ENCODE measurements at places on chromosomes 16 and 17.
A peak's percentile ranks its signal among the peaks of the same experiment; 100 is the strongest.

DNA sequence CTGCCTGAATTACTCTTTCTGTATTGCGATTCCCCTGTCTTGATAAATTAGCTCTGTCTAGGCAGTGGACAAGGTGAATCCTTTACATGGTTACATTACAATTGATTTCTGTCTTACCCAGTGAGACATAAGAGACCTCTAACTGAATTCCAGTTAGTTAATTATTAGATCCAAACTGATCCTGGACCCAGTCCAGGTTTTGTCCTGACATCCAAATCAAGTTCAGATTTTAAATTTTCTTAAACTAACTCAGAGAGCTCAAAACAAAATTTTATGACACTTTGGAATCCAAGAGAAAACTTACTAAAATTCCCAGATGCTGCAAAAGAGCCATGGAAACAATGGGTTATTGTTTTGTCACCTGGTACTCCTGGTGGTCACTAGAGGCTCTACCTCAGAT is 2166.6 kb downstream of the TP53TG3F start:
- no peak for DNase-seq

GRCh38 chr16:50967827-50968612 is 183.1 kb downstream of the SALL1 start:
- peak; percentile 17 for DNase-seq

DNA sequence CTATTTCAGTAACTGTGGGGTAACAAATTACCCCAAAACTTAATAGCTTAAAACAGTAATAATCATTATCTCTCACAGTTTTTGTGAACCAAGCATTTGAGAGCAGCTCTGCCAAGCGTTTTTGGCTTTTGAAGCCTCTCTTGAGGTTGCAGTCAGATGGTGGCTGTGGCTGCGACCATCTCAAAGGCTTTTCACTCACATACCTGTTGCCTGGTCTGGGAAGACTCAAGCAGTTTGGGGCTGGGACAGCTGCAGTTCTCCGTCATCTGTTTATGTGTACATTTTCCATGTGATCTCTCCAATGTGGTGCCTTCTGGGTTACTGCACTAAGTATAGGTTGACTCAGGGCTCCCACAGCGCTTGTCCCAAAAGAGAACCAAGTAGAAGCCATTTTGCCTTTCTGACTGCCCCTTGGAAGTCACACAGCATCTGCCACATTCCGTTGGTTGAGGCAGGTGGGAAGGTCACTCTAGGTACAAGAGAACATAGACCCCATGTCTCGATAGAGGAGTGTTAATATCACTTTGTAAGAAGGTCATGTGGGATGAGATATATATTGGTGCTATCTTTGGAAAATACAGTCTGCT is 49.6 kb downstream of the LDHD start:
- DNase-seq = no peak

DNA sequence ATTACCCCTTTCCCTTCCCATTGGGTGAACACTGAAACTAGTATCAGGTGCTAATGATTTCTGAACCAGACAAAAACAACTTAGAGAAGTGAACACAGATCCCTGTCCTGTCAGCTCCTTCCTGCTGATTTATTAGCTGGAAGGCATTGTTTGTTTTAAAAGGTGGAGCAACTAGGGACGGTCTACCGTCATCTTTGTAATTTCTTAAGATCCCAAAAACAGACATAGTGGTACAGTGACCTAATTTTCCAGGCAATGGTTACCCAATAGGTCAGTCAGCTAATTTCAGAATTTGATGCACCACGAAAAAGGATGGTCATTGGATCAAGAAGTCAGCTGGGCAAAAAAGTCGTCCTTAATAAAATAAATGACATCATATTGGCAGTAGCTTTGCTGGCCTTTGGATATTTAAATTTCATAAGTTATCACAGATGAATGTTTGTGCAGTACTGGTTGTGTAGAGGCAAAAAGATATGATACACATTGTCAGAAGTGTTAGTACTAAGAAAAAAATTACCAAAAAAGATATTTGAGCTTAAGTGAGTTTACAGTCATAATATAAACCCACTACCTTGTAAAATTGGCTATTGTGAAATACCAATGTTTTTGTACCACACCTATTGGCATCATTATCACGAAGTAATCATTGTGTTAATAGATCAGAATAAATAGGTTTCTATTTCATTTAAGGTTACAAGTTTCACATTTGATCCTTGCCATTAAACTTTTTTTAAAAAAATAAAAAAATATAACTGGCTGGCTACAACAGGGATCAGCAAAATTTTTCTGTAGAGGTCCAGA is 27.2 kb upstream of the KCNJ16 start:
- DNase-seq = no peak

GRCh38 chr17:48176471-48176855 is 68.9 kb downstream of the SNX11 start:
- DNase-seq = no peak

DNA sequence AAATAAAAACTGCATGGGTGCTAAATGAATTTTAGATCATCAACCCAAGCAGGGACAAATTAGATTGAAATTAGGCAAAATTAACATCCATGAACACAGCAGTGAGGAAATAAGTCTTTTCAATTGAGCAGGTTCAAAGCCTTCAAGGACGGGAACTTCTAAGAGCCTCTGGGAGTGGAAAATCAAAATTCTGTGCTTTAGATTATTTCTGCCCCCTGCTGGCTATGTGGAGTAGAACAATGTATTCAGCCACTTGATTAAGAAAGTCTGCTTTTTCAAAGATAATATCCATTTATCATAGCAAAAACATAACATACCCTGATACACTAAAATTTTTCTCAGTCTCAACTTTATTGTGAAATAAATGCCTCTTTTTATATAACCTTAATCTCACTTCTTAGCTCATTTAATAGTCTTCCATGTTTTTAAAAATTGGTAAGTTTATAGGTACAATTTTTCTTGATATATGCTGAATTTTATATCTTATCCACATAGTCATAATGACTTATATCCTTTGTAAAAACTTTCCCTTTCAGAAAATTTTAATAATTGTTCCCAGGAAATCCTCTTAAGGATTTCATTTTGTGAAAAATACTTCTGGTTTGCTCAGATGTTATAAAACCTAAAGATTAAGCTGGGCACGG is 28.1 kb upstream of the NOL11 start:
- peak; percentile 53 for DNase-seq

DNA sequence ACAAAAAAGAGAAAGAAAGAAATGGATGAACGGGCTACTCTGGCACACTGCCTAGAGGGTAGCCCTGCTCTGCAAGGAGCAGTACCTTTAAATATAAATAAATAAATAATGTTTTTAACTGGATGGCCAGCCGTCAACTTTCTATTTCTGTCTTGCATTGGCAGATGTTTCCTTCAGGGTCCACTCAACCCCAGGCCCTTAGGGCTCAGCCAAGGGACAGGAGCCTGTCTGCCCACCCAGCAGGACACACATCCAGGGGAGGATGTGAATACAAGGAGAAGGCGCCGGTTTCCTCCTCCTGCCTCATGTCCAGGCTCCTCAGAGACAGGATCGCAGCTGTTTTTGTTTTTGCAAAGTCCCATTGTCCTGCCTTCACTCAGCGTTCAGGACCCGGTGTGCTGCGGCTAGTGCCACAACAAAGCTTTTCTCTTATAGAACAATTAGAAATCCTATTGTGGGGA is 22.6 kb downstream of the TTYH2 start:
- DNase-seq = no peak

DNA sequence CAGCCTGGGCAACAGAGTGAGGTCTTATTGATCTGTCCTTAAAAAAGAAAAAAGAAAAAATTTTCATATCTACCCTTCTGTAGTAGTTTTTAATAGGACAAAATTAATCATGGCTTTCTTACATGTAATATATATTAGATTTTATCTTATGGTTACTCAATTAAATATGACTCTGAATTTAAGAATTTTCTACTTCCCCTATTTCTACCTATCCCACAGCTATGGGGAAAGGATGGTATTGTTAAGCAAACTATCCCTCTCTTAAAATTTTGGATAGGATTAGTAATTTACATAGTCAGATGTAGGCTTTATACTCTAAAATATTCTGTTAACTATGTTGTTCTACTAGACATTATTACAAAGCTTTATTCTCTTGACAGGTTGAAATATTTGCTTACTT is 62.5 kb downstream of the NQO1 start:
- no peak for DNase-seq

- DNase-seq = no peak
These were observed 2.8 kb downstream of the NPB start for GRCh38 chr17:81904600-81905423.

DNA sequence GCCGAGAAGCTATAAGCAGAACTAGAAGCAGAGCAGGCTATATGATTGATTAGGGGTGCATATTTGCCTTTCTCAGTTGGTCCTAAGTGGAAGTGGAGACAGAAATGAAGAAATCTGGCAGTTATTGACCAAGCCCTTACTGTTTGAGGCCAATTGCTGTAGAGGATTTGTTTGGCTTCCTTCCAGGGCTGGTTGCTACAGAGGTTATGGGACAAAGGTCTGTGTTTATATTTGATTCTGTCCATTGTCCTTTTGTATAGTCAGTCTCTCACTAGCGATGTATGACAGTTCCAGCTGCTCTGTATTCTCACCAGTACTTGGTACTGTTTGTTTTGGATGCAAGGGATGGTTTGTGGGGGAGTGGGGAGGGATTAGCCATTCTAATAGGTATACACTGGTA is 7.3 kb upstream of the ALOX15 start:
- DNase-seq = no peak

- DNase-seq = no peak
These were observed 174.0 kb downstream of the KATNIP start for GRCh38 chr16:27723711-27724481.

GRCh38 chr17:55576996-55577586 is 65.8 kb upstream of the SMIM36 start:
- DNase-seq = no peak

- DNase-seq = no peak
These were observed 65.9 kb upstream of the CDH13 start for GRCh38 chr16:82560805-82561325.

Data from GM12891 (cell line).